ENCODE measurements at places on chromosomes 16 and 17. TPM values are rescaled to one million over a fixed set of nuclear protein-coding genes. Genes with fewer than 3 reads are reported as not detected.

Gene ACSM3
- 6.5 TPM for total RNA-seq

Gene BICDL2
- total RNA-seq, result 28.2 TPM

Gene MYLK3
- 0.41 TPM for total RNA-seq

- no peak for DNase-seq
Observed at GRCh38 chr17:53134548-53134947, 688.2 kb upstream of the KIF2B start.

- DNase-seq, result no peak
Observed at GRCh38 chr16:74837056-74837455, 62.4 kb upstream of the FA2H start.

DNA sequence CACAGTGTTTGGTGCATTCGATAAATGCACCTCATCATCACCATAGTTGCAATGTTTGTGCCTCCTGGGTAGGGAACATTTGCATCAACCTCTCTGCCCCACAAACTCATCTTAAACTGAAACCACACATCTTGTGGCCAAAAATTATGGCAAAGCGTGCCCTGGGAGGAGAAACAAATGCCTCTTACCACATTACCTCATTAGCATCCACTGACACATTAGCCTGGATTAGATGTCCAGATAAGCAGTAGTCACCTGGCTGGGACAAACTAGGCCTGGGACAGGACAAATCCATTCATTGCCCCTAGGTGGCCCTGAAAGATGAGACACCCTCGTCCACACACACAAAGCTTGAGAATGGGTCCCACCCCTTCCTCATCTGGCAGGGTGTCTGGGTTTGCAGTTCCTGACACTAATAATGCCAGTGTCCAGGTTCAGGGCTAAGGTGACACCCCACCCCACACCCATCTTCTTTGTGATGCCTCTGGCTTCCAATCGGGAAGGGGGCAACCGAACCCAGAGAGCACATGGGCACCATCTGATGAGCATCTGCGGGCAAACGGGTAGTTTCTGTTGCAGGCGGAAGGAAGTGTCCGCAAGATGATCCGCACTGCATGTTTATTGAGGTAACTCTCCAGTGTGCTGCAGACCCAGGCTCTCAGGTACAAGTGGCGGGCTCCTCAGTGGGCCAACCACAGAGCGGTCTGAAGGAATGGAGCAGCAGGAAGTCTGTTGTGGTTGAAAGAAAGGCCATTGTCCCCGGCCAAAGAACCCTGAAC, 8.6 kb downstream of the XYLT1 start:
- DNase-seq, result no peak

DNA sequence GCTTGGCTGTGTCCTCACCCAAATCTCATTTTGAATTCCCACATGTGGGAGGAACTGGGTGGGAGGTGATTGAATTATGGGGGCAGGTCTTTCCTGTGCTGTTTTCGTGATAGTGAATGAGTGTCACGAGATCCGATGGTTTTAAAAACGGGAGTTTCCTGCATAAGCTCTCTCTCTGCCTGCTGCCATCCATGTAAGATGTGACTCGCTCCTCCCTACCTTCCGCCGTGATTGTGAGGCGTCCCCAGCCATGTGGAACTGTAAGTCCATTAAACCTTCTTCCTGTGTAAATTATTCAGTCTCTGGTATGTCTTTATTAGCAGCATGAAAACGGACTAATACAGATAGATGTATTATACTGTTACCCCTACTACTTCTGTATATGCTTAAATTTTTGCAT, 3.6 kb downstream of the SPATA33 start:
- DNase-seq, result no peak
